Hematopoietic multipotent progenitor cell (in vitro differentiated cells): ENCODE measurements at places on chromosomes 11 and 22. TPM values are rescaled to one million over a fixed set of nuclear protein-coding genes. Genes with fewer than 3 reads are reported as not detected.

- no peak for DNase-seq
Measured at GRCh38 chr11:96459751-96460150, 69.9 kb downstream of the JRKL start.

DNA sequence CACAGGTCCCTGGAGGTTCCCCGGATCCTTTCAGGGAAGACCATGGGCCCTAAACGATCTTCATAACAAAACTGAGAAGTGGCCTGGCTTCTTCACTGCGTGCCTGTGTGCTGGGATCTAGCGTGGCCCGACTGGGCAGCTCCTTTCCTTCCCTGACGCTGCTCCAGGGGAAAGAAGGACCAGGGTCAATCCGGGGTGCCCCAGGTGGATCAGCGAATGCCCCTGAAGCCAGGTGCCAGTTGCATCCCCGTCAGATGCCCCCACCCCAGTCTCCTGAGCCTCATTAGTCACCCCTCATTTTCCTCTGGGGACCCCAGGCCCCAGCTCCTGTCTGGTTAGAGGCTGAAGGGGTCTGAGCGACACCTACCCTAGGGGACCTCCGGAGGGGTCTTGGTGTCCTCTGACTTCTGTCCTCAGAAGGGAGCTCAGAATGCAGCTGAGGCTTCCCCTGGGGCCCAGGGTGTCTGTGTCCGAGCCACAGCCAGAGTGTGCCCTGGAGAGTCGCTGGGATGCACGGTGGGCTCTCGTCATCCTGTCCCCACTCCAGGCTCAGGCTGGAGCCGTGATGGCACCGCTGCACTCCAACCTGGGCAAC is 18.7 kb upstream of the MUC6 start:
- no peak for DNase-seq

The SLC22A25 gene
- total RNA-seq: not detected

- DNase-seq: no peak
Measured at GRCh38 chr11:20051469-20052399, 108.5 kb downstream of the DBX1 start.

- DNase-seq: no peak
Measured at GRCh38 chr11:82906236-82906635, 4.7 kb downstream of the DDIAS start.

- DNase-seq: no peak
Measured at GRCh38 chr11:36006556-36006955, 62.7 kb downstream of the LDLRAD3 start.

DNA sequence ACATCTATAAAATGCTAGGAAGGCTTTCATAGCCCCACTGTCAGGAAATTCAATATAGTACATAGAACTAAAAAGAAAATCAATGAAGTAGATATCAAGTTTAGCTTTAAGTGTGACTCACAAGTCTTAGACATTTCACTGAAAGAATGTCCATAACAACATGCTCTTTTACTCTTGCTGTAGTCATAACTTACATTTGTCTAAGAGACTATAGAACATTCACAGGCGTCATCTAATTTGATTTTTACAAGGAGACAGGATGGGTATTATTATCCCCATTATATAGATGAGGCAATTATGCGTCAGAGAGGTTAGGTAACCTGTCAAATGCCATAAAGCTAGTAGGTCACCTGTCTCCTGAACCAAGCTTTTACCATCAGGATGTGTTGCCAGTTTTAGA is 36.9 kb downstream of the BDNF start:
- no peak for DNase-seq

GRCh38 chr22:39363751-39364515 is 14.1 kb downstream of the SYNGR1 start:
- no peak for DNase-seq

GRCh38 chr11:72815110-72815618 is 953 bp downstream of the ATG16L2 start:
- no peak for DNase-seq

- no peak for DNase-seq
Measured at GRCh38 chr22:19840955-19841640, 13.6 kb downstream of the GNB1L start.

DNA sequence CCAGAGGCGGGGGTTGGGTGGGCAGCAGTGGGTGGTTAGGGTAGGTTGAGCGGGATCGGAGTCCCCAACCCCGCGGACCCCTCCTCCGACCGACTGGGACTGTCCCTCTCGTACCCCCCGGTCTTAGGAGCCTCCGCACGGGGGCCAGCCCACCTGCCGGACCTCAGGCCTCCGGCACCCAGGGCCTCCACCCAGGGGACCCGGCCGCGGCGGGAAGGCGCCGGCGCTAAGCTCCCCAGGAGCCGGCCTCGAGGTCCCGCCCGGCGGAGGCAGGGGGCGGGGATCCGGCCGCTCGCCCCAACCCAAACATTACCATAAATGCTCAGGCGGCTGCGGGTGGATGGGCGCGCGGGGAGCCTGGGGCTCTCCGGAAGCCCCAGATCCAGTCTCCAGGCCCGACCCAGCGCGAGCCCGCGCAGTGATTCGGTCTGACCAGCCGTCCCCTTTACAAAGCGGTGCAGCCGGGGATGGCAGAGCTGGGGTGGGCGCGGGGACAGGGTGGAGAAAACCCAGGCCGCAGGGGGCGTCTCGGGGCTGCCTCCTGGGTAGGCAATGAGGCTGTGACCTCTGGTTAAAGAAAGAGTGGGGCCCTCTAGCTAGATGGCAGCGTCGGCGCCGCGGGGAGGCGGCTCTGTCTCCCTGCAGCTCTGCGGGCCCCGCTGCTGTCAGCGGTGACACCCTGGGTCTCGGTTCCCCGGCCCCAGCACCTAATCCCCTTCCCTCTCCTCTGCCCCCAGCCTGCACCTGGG is 4.0 kb upstream of the MCAM start:
- peak; percentile 44 for DNase-seq

The MS4A3 gene
- 16.7 TPM for total RNA-seq

The C22orf31 gene
- not detected for total RNA-seq

DNA sequence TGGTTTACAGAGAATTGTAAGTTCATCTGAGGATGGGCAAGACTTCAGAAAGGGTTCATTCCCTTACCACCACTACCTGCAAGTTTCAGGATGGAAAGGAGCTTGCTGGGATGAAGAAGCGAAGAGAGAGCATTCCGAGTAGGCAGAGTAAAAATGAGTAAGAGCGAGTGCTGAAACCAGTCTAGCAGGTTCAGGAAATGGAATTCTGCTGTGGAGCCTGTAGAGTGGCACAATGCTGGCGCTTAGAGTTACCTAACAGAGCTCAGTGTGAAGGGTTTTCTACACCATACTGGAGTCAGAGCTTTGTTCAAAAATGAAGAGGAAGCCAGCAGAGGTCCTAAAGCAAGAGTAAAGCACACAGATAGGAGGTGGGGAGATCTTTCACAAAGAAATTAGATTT is 179.2 kb upstream of the ZC3H12C start:
- no peak for DNase-seq

GRCh38 chr11:66419825-66420224 is 1.0 kb upstream of the NPAS4 start:
- DNase-seq: no peak

GRCh38 chr11:102780491-102780918 is at the start of gene MMP10:
TSS of gene MMP10 (minus strand) at chr11:102780628. CDS start at chr11:102780591, 37 bp downstream.
- peak; percentile 45 for DNase-seq

The SGSM1 gene
- total RNA-seq: 1.1 TPM

GRCh38 chr22:19195796-19196731 is 17.5 kb upstream of the SLC25A1 start:
- DNase-seq: no peak

The LDHAL6A gene
- 0.54 TPM for total RNA-seq

DNA sequence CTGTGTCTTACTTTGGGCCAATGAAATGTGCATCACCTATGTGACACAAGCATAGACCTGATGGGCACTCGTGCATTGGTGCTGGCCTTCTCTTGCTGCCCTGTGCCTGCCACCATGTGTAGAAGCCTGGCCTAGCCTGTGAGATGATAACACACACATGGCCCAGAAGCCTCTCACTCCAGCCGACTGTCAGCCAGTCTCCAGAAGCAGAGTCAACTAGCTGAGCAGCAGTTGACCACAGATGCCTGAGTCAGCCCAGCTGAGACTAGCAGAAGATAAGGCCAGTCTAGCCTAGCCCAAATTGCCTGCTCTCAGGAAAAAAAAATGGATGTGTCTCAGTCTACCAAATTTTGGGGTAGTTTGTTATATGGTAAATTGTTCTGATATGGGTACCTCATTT is 46.2 kb downstream of the CSNK2A3 start:
- no peak for DNase-seq

DNA sequence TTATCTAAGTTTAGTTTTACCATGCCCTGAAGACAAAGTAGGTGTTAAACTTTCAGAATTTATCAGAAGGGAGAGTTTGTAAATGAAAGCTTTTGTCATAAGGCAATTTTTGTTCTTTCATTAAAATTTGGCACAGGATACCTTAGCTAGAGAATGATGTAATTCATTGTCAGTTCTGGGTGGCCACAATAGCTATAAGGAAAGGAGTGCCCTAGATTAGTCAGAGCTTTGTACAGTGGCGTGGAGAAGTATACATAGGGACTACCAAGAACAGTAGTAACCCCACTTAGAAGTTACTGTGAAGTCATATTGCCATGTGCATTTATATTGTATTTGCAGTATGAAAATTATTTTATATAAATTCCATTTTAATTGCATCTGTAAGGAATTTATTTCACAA is 126.3 kb upstream of the CARD18 start:
- no peak for DNase-seq

GRCh38 chr22:45493286-45493771 is 9.4 kb upstream of the FBLN1 start:
- DNase-seq: no peak

The MIOX gene
- total RNA-seq: not detected

GRCh38 chr11:114616516-114616915 is 20.9 kb upstream of the NXPE4 start:
- DNase-seq: no peak

GRCh38 chr11:47723041-47723440 is 7.9 kb upstream of the AGBL2 start:
- DNase-seq: no peak

DNA sequence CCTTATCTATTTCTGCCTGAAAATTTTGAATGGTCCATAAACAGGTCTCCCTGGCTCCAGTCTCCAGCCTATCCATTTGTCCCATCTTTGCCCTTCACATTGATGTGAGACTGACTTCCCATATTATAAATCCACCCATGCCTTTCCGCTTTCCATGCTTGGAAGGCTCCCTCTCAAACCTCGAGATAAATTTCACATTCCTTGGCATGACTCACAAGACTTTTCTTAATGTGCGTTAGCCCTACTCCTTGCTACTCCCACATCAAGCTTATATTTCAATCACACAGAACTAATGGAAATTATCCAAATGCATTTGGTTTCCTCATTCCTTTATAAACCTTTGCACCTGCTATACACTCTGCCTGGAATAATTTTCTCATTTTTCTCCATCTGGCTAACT is 163.7 kb upstream of the NTM start:
- no peak for DNase-seq

GRCh38 chr22:30455075-30455840 is 16.6 kb downstream of the SEC14L3 start:
- DNase-seq: no peak

The ALDH3B2 gene
- under 0.01 TPM for total RNA-seq
